Pulmonary artery endothelial cell (primary cell): ENCODE measurements at places on chromosomes 5 and 9.

DNA sequence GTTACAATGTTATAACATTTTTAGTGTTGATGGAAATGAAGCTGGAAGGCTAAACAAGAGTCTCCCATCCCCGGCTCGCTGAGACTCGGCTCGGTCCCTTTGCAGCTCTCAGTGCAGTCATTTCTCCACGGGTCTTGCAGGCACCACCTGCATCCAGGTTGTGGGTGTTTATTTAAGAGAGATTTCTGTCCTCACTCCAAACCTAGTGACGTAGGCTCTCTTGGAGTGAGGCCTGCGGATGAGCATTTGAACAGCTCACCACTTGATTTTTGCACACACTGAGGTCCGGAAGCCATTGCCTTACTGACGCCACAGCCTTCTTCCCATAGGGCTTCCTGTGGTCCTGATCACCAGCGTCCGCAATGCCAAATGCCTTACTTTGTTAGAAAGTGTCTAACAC lies 197.7 kb upstream of the OTULINL start:
- no peak for DNase-seq

DNA sequence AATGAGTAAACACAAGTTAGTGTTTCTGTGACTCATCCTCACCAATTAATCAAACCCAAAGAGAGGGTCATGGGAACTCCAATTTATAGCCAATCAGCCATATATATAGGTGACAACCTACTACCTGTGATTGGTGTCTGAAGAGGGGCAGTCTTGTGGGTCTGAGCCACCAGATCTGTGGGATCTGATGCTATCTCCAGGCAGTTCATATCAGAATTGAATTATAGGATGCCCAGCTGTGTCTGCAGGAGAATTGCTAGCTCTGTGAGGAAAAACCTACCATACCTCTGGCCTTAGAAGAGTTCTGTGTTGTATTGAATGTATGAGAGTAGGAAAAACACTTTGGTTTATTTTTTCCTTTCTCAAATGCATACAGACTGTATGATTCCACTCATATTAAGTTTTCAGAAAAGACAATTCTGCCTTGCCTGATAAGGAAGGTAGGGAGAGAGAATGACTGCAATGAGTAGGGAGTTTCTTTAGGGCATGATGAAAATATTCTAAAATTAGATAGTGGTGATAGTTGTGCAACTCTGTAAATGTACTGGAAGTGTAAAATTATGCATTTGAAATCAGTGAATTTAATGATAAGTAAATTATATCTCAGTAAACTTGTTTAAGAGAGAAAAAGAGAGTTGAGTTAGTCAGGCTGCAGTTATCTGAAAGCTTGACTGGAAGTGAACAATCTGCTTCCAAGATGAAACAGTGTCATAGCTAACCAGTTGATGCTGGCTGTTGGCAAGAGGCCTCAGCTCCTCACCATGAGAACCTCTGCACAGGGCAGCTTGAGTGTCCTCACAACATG lies 274.9 kb downstream of the AUH start:
- no peak for DNase-seq

DNA sequence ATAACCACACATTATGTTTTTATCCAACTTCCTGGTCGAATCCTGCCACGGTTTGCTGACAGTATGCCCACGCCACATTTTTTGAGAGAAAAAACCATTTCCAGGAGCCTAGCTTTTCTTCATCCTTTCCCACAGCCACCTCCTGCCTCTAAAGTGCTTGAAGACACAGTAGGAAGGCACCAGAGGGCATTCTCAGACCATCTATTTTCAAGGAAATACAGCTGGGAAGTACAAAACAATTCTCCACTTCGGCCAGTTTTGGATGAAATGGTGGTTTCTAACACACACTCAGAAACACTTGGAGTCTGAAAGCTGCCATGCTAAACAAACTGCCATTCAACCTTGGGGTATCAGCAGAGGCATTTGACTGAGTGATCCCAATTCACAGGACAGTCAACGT lies 86.3 kb upstream of the RPS23 start:
- peak; percentile 54 for DNase-seq

DNA sequence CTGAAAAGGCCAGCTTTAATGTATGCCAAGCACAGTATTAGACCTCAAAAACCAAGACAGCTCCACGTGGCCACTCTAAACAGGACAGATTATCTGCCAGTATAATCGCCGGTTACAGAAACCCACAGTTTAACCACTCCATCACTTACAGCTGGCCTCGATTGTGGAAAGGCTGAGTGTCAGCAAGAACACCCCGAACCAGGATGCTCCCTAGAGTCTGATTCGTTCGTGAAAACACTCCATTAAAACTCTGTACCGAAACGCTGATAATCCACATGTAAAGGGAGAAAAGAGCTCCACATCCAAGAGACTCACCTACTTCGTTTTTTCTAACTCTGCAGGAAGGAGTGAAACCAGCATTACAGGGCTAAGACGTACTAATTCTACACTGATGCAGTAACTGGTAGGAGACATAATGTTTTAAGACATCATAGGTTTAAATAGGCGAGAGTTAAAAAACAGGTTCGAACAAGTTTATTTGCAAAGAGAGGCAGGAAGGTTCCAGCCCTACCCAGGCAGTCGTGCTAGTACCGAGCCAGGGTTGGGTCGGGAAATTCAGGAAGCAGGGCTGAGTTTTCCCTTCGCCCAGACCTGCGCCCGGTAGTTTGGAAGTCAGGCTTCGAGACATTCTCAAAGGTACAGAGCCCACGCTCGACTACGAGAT lies 949 bp downstream of the SERINC5 start:
- DNase-seq, result no peak

DNA sequence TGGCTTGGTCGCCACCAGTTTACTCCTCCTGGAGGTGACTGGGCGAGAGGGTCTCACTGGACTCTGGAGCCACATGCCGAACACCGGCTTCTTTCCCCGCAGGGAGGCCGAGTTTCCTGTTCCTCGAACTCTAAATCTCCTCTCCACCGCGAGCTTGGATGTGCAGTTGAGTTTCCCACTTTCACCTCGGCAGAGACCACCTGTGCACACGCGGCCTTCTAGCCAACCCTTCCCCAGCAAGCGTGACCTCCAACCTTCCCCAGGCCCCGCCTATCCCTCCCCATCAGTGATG lies 380.1 kb downstream of the IRX2 start:
- DNase-seq, result no peak

- DNase-seq, result no peak
These were observed 7.1 kb downstream of the PHYHD1 start for GRCh38 chr9:128927731-128928411.

DNA sequence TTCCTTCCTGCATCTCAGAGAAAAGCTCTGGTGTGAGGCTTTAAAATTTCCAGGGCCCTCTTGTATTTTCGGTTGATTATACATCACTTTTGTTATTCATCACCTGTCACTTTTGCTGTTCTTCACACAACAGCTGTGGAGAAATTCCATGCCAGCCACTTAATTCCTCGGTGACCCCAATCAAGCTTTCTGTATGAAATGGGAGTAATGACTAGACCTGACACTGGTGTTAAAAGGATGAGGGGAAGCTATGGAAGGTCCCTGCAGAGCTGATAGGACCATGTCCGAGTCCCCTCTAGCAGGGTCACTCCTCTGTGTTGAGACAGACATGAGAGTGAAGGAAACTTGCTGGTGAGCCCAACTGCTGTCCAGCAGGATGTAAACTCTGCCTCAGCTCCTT lies 59.7 kb downstream of the GPR21 start:
- no peak for DNase-seq

- DNase-seq, result no peak
These were observed at the start of gene HAVCR2 for GRCh38 chr5:157108976-157109375. Gene HAVCR2 (minus strand): TSS chr5:157109044. CDS start chr5:157108983, 61 bp downstream.
